HL-60 (cell line): ENCODE measurements at places on chromosomes 3 and 15.

DNA sequence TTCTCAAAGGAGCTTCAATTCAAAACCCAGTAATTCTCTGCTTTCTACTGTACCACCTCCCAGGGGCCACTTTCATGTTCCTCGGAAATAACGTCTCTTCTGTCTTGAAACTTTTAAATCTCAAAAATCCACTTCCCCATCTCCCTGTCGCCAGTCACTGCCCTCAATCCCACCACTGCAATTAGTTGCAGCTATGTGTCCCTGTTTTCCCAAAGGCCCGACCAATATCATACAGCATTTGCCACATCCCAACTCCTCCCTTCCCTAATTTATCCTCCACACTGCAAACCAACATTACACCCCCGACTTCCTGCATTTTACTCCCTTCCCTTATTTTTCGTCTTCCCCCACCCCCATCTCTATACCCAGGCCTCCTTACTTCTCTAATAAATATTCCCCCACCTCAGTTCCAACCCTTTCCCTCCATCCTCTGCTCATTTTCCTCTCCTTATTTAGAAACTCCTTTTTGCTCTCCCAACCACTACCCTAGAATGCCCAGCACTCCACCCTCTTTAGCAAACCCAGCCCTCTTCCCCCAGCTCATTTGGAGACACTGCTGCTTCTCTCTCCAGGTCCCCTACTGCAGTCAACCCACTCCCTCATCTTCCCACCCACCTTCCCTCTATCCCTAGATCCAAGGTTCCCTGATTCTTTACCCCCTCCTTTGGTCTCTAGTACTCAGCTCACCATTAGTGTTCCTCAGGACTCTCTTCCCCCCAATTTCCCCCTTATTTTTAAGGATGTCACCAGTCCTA, 1.1 kb downstream of the NPTN start:
- DNase-seq = no peak

GRCh38 chr3:197149528-197149927, 119.9 kb upstream of the MELTF start:
- peak; percentile 45 for DNase-seq

DNA sequence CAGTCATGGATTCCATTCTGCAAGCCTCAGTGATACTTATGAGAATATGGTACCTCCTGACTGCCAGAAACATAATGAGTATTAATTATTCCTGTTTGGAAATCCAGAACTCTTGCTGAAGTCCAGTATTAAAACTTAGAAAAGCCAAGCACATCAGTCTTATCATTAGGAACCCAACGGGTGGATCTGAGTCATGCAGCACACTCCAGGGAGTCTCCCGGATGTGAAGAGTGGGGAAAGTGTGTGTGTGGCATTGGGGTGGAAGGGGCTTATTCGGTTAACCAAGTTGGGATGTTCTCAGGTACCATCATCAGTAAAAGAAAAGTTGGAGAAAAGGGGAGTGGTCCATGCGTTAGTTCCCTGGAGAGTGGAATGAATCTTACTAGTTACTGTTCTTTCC, 181.1 kb downstream of the PLCL2 start:
- DNase-seq = no peak

- DNase-seq = no peak
Measured at GRCh38 chr15:67048281-67049279, 16.8 kb upstream of the SMAD3 start.
